Omental fat pad (tissue), 4 donors: ENCODE measurements at places on chromosomes 2 and 18. TPM values are rescaled to one million over a fixed set of nuclear protein-coding genes. Genes with fewer than 3 reads are reported as not detected.

- no peak for DNase-seq
These were observed 90.4 kb downstream of the SPTBN1 start for GRCh38 chr2:54546518-54546917.

Gene ZNF804A
- 0.09 TPM for total RNA-seq

Gene ASB18
- total RNA-seq, result not detected

Gene FHOD3
- 1.9 TPM for total RNA-seq
